ENCODE measurements at places on chromosomes 2 and 18.

DNA sequence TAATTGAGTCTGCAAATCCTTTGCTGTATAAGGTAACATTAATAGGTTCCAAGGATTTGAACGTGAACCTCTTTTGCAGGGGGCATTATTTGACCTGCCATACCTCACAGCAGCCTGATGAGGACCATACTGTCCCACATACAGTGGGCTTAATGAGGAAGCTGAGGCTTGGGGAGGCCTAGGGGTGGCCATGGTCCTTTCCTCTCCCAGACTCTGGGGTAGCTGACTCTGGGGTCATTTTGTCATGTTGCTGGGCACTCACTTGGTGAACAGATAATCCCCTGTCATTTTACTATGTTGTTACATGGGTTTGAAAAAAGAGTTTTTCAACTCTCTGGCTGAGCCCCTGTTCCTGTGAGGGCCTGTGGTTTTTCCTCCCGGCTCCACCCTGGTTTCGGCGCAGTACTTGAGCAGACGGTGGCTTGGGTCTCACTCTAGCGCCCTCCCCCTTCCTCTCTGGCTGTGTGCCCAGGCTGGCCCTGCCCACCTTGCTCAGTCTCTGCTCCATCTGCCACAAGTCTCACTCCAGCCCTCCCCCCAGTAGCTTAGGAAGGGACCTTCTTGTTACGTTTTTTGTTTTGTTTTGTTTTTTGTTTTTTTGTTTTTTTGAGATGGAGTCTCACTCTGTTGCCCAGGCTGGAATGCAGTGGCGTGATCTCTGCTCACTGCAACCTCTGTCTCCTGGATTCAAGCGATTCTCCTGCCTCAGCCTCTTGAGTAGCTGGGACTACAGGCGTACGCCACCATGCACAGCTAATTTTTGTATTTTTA, 21.0 kb downstream of the INPP4A start:
- no peak for DNase-seq

DNA sequence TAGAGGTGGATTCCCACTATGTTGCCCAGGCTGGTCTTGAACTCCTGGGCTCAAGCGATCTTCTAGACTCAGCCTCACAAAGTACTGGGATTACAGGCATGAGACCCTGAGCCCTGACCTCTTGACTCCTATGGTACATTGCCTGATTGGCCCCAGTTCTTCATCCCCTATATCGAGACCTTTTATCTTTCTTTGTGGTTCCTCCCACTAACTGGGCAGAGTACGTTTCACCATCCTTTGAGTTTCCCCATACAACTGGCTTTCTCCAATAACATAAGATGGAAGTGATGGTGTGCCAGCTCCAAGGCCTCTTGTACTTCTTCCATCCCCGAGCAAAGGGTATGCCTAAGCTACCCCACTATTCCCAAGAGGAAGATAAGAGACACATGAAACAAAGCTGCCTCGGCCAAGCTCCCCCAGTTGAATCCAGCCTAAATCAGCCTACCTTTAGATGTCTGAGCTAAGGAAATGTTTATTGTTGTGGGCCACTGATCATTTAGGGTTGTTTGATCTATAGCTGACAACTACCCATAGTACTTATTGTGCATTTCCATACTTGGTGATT, 8.3 kb upstream of the TMEM247 start:
- DNase-seq, result no peak

- no peak for DNase-seq
These were observed 122.1 kb downstream of the EML6 start for GRCh38 chr2:54845514-54845913.

DNA sequence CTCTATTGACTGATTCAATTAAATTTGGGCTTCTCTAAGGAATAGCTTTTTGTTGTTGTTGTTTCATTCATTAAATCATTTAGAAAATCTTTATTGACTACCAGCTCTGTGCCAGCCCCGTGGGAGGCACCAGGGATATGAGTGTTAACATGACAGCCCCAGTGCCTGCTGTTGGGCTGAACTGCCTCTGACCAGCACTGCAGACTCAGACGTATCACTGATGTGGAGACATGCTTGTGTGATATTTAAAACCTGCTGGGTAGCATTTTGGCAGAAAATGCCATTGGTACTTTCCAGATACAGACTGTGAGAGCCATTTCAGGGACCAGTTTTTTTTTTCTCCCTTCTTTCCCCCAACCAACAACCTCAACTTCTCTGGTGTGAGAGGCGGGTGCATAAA, 38.6 kb upstream of the KCNF1 start:
- no peak for DNase-seq

DNA sequence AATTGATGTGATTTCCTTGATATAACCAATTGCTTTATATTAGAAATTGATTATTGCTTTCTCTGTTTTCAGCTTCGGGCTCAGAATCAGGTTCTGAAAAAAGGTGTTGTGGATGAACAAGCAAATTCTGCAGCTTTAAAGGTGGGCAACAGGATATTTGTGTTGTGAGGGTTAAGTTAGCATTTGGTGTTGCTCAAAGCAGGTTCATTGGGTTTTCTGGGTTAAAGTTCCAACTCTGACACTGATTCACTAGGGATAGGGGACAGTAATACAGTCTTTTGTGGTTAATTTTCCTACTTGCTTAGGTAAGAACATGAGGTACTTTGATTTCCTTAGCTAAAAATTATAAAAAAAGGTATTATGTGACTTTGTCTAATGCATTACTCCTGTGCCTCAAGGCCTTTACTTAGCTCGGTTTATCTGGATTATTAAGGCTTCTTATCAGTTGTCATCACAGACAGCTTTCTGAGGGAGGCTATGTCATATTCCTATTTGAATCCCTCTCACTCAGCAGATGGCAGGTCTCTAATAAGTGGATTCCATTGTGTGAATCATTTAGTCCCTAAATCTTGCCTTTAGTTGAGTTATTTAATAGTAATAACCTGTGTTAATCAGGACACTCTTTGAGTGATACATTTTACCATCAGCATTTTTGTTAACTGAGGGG, 78.9 kb upstream of the STON1 start:
- DNase-seq, result no peak

GRCh38 chr2:16588565-16588964, 77.1 kb downstream of the CYRIA start:
- DNase-seq, result peak; percentile 66

- DNase-seq, result no peak
These were observed 52.4 kb upstream of the SIX3 start for GRCh38 chr2:44889096-44889495.

GRCh38 chr2:221104361-221104811, 467.7 kb downstream of the EPHA4 start:
- DNase-seq, result no peak

Data from NT2/D1 (cell line).